ENCODE measurements at places on chromosomes 1 and 21. TPM values are rescaled to one million over a fixed set of nuclear protein-coding genes. Genes with fewer than 3 reads are reported as not detected.

Gene CD247
- total RNA-seq, result 0.21 TPM

Gene PCNX2
- total RNA-seq, result 9.1 TPM

Gene TSSK3
- not detected for total RNA-seq

Gene AADACL4
- total RNA-seq, result not detected

Gene CZIB
- 28.8 TPM for total RNA-seq

Gene STXBP3
- total RNA-seq, result 19.5 TPM

Gene KRTAP21-2
- not detected for total RNA-seq

Gene CHI3L2
- 0.79 TPM for total RNA-seq
